ENCODE measurements at places on chromosomes 4 and X.

DNA sequence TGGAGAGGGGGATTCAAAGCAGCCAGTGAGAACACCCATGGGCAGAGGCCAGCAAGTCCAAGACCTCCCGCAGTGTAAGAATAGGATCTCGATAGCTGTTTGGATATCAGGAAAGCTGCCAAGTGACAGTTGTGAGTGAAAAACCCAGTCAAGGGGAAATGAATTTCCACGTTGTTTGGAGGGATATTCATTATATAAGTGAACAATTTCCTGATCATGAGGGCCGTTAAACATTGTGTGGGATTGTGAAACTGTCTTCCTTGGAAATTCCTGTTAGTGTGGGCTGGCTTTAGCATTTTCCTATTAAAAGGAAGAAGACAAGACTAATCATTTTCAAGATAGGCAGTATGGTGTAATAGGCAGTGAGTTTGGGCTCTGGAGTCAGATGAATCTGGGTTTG, 15.0 kb downstream of the CLDN2 start:
- ATAC-seq, result no peak
- H3K27ac ChIP-seq, result no peak overlapping the region
- H3K4me1 ChIP-seq, result no peaks in the 10 kb centered on the region

- H3K27me3 ChIP-seq, result peaks cover 8% of the 10 kb centered on the region
- no peak overlapping the region for H3K4me3 ChIP-seq
- H3K4me1 ChIP-seq, result no peaks in the 10 kb centered on the region
Measured at GRCh38 chr4:144451766-144452450, 194.0 kb upstream of the HHIP start.

- no peaks in the 10 kb centered on the region for H3K4me1 ChIP-seq
- no peak overlapping the region for H3K4me3 ChIP-seq
- no peak overlapping the region for H3K27ac ChIP-seq
- no peak for ATAC-seq
Measured at GRCh38 chr4:6633091-6633906, 7.2 kb upstream of the MRFAP1 start.

DNA sequence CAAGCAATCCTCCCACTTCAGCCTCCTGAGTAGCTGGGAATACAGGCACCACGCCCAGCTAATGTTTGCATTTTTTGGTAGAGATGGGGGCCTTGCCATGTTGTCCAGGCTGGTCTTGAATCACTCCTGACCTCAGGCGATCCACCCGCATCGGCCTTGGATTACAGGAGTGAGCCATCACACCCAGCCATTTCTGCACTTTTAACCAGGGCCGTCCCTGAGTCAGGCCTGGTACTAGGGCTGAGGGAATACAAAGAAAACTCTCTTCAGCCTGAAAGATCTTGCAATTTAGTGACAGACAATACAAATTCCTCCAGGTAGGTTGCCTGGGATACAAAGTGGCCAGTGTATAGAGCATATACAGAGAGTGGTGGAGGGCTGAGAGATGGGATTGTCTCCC, 65.8 kb downstream of the BCOR start:
- no peaks in the 10 kb centered on the region for H3K4me1 ChIP-seq
- ATAC-seq, result no peak
- H3K27ac ChIP-seq, result no peak overlapping the region
- no peak overlapping the region for H3K4me3 ChIP-seq
- H3K36me3 ChIP-seq, result no peaks in the 10 kb centered on the region

GRCh38 chrX:40199704-40200103, 101.9 kb upstream of the BCOR start:
- no peak for ATAC-seq
- H3K4me3 ChIP-seq, result no peak overlapping the region
- H3K27ac ChIP-seq, result no peak overlapping the region
- H3K4me1 ChIP-seq, result no peaks in the 10 kb centered on the region
- no peaks in the 10 kb centered on the region for H3K27me3 ChIP-seq

DNA sequence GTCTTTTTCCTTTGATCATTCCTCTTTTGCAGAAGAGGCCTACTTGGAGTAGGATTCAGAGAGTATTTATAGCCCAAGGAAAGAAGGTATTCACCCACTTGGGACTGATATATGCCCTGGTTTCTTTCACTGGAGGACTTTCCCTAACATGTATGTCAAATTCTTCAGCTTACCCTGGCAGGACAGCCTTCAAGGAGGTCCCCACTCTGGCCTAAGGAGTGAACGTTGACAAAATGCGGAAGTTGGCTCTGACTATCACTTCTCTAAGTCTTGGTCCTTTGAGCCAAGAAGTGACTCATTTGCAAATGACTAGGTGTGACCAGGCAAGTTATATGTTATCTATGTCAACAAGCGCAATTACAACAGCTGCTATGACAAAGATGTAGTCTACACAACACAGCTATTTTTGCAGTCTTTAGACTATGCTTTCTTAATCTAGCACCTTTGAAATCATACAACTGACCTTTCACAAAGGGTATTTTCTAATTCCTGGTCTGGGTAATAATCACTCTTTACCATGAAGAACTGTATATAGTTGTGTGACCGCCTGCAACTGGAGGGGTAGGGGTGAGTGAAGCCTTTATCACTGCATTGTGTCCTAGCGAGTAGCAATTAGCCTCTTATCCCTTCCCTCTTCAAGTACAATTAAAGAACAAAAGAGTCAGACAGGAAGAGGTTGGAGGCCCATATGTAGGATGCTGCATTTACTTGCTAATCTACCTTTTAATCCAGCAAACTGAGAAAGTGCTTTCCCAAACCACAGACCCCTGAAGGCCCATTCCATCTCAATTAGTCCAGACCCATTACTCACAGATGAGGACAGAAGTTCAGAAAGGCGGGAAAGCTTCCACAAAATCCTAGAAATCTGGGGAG, 50.1 kb downstream of the RASGEF1B start:
- peak; percentile 39 for ATAC-seq
- H3K27ac ChIP-seq, result no peak overlapping the region

DNA sequence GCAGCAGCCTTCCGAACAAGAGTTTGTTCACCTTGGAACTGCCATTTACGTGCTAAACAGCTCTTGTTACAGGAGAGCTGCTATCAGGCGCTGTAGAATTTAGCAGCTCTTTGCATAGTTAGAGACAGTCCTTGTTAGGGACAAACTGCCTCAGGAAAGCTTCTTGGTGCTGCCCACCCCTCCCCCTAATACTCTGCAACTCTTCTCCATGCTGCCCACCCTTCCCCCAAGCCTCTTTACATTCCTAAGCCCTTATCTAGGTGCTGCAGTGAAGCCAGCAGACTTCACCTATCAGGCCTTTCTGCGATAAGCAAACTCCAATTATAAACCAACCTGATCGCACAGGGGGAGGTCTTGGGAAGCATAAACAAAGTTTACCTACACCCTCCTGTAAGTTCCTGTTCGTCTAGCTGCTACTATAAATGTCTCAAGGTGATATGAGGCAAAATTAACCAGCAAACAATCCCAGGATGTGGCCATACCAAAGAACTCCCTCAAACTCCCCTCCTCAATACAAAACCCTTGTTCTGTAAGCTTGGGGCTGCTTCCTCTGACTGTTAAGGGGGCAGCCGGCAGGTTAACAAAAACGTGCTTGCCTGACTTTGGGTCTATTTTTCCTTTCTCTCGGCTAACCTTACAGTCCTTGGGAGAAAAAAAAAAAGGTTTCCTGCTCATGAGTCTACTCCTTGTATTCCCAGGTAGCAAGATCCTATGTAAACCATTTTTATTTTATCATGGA, 74.0 kb upstream of the GC start:
- H3K27ac ChIP-seq, result no peak overlapping the region
- no peak overlapping the region for H3K4me3 ChIP-seq
- no peaks in the 10 kb centered on the region for H3K27me3 ChIP-seq
- no peak for ATAC-seq
- no peaks in the 10 kb centered on the region for H3K4me1 ChIP-seq

GRCh38 chr4:113141901-113142346, 92.5 kb downstream of the ANK2 start:
- no peaks in the 10 kb centered on the region for H3K36me3 ChIP-seq
- peaks cover 5% of the 10 kb centered on the region for H3K27me3 ChIP-seq
- ATAC-seq, result no peak

DNA sequence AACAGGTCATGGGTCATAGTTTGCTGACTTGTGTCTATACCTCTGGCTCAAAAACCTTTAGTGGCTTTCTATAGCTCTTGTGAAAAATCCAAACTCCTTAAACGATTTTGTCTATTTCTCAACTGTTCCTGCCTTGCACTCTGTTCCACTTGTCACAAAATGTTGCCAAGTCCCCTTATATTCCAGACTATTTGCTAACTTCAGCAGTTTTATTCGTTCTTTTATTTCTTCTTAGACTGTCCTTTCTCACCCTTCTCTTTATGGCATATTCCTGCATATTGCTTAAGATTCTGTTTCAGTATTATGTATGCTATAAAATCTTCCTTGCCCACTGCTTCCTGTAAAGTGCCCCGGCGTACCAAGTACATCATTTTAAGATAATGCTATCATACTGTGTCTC, 80.8 kb downstream of the RAB28 start:
- H3K27ac ChIP-seq, result no peak overlapping the region
- H3K4me1 ChIP-seq, result no peaks in the 10 kb centered on the region
- no peak overlapping the region for H3K4me3 ChIP-seq
- no peaks in the 10 kb centered on the region for H3K36me3 ChIP-seq

GRCh38 chrX:151830911-151831310, 81.8 kb upstream of the MAGEA4 start:
- H3K4me1 ChIP-seq, result no peaks in the 10 kb centered on the region
- no peak overlapping the region for H3K4me3 ChIP-seq
- H3K27ac ChIP-seq, result no peak overlapping the region

DNA sequence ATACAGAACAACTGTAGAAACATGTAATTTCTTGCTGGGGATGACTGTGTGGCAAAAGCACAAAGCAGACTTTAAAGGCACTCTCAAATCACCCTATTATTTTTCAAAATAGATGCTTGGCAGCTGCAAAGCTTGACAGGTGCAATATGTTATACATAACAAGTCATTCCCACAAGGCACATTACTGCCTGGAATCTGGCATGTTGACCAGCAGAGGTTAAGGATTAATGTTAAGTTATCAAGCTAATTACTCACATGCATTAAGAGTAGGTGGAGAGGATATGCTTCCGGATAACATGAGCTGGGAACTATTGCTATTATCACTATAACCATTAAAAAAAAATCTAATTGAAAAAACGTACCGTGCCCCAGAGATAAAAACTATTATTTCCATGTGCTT, 17.8 kb downstream of the ANOS1 start:
- H3K27ac ChIP-seq, result no peak overlapping the region
- no peak for ATAC-seq
- H3K4me1 ChIP-seq, result no peaks in the 10 kb centered on the region
- no peak overlapping the region for H3K4me3 ChIP-seq

GRCh38 chr4:13522282-13523104, 21.8 kb downstream of the NKX3-2 start:
- H3K27me3 ChIP-seq, result peaks cover 45% of the 10 kb centered on the region
- H3K27ac ChIP-seq, result no peak overlapping the region
- peak overlapping the region; percentile 22 for H3K4me3 ChIP-seq
- no peaks in the 10 kb centered on the region for H3K36me3 ChIP-seq
- peak; percentile 7 for ATAC-seq

DNA sequence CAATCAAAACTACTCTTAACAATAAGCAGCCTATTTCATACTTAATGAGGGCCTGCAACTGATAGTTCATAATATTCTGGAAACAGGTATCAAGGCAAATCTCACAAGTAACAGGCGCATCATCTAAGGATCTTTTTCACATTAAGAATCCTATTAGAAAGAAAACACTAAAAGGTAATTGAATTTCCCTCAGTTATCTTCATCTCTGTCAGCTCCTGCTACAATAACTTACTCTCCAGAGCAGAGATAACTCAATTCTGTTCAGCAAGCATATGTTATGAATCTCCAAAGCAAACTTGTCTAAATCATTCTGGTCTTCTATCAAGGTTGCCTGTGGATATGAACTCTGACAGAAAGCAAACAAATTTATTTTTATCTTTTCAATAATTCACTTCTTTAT, 126.1 kb downstream of the MAB21L2 start:
- H3K4me1 ChIP-seq, result peaks cover 5% of the 10 kb centered on the region
- peaks cover 20% of the 10 kb centered on the region for H3K36me3 ChIP-seq
- H3K27ac ChIP-seq, result no peak overlapping the region
- H3K27me3 ChIP-seq, result no peaks in the 10 kb centered on the region

GRCh38 chrX:38117485-38117884, 103.2 kb downstream of the SRPX start:
- H3K4me1 ChIP-seq, result no peaks in the 10 kb centered on the region
- no peak overlapping the region for H3K27ac ChIP-seq
- peak; percentile 46 for ATAC-seq
- H3K27me3 ChIP-seq, result no peaks in the 10 kb centered on the region
- H3K36me3 ChIP-seq, result no peaks in the 10 kb centered on the region
- H3K4me3 ChIP-seq, result no peak overlapping the region

- ATAC-seq, result no peak
- H3K27ac ChIP-seq, result no peak overlapping the region
- H3K4me3 ChIP-seq, result no peak overlapping the region
- H3K36me3 ChIP-seq, result no peaks in the 10 kb centered on the region
Measured at GRCh38 chr4:20890761-20891160, 190.5 kb downstream of the PACRGL start.

DNA sequence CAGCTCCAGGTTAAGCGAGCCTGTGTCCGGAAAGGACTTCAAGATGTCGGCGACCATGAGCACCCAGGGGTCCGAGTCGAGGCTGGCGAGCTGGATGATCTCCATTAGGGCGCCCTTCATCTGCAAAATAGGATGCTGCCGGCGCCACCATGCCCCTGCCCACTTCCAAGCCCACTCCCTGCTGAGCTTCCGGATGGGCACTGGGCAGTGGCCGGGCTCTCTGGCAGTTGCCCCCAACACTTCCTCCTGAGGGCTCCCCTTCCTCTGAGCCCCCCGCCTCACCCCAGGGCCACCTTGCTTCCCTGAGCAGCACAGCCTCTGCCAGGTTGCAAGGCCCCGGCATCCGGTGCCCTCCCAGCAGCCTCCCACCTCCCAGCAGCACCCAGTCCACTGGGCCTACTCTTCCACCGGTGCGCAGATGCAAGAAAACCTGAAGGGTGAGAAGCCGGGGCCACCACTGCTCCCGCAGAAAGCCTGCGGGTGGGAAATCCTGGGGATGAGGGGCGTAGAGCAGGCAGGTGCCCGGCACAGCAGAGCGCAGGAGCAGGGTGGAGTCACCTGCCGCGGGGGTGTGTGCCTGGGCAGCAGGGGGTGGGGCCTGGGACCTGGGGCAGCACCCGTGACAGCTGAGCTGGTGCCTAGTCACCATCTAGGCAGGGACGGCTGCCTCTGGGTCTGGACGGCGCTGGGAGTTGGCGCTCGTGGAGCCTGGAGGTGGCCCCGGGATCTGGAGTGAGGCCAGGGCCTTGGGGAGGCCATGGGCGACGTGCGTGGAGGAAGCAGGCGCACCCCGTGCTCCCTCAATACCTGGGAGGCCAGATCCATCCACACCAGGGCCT, 17.0 kb downstream of the NELFA start:
- H3K4me1 ChIP-seq, result peaks cover 8% of the 10 kb centered on the region
- no peak for ATAC-seq
- no peak overlapping the region for H3K27ac ChIP-seq
- no peaks in the 10 kb centered on the region for H3K27me3 ChIP-seq
- H3K4me3 ChIP-seq, result no peak overlapping the region

GRCh38 chr4:139028191-139028661, 12.6 kb downstream of the NOCT start:
- peaks cover 6% of the 10 kb centered on the region for H3K4me1 ChIP-seq

GRCh38 chrX:20244931-20245330, 21.8 kb downstream of the RPS6KA3 start:
- H3K4me3 ChIP-seq, result no peak overlapping the region
- H3K27ac ChIP-seq, result no peak overlapping the region
- H3K4me1 ChIP-seq, result peaks cover 9% of the 10 kb centered on the region
- H3K27me3 ChIP-seq, result no peaks in the 10 kb centered on the region

Data from activated T-helper 17 cell treated with anti-CD3 and anti-CD28 coated beads, Interleukin-2, amount 50 U/mL, for 72 hours (primary cell).